ENCODE measurements at places on chromosomes 2 and 18.

DNA sequence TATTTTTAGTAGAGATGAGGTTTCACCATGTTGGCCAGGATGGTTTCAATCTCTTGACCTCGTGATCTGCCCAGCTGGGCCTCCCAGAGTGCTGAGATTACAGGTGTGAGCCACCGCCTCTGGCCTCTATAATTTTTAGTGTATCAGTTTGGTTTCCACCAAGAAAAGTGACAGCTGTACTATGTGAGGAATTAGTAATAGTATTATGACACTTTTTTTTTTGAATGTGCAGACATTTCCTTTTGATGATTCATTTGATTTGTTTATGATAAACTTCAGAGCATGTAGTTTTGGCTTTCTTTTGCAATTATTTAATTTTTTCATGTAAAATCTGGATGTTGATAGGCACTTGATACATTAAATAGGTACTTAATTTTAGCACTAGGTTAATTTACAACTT is 61.5 kb downstream of the PTPN4 start:
- DNase-seq: no peak

- no peak for DNase-seq
Observed at GRCh38 chr2:197894751-197895274, 90.4 kb downstream of the PLCL1 start.

GRCh38 chr2:31606509-31606908 is 25.8 kb upstream of the SRD5A2 start:
- DNase-seq: no peak

DNA sequence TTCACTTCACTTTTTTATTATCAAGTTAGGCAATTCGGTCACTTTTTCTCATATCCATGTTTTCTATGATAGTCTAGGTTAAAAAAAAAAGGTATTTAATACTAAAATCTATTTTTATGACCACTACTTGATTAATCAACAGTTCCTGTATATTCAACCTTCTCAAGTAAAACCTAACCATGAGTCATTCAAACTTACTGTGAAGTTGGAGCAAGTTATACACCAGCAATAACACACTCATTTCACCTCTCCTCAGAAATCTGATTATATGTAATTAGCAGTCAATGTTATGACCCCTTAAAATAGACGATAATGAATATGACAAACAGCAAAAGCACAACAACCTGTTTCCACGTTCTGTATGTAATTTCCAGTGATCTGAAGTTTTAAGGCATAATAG is 35.0 kb upstream of the ADAM17 start:
- no peak for DNase-seq

GRCh38 chr2:84991404-84992160 is 20.6 kb downstream of the KCMF1 start:
- DNase-seq: peak; percentile 96

DNA sequence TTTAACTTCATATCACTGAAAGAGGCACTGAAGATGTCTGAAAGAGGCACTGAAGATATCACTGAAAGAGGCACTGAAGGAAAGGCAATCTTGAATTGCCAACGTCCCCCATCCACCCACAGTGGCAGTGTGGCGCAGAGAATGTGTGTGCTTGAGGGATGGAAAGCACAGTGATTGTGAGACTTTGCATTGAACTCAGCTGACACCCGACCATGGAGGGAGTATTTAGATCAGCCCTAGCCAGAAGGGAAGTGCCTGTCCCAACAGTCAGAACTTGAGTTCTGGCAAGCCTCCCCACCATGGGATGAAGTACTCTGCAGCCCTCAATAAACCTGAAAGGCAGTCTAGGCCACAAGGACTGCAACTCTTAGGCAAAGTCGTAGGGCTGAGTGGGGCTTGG is 33.8 kb downstream of the MAP4K3 start:
- DNase-seq: no peak

- DNase-seq: no peak
Observed at GRCh38 chr2:174690026-174690425, 74.2 kb downstream of the CHRNA1 start.

- no peak for DNase-seq
Observed at GRCh38 chr18:30982285-30982992, 60.1 kb downstream of the DSC3 start.

DNA sequence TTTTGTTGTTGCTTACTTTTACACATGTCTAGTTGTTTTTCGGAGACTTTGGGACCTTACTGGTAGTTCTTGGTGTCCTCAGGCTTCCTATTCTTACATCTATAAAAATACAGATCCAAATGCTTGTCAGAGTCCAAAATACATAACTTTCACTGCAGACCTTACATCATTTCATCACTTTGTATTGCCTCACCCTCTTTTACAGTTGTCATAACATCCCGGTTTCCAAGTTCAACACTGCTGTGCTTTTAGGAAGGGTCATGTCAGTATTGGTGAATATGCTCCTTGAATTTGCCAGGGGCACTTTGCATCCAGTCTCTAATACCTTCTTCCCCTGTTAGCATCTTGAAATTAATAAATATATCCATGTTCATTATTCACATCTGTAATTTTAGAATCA is 518.2 kb upstream of the RAB12 start:
- no peak for DNase-seq

- DNase-seq: no peak
Observed at GRCh38 chr2:108450863-108451262, 1.9 kb downstream of the GCC2 start.

DNA sequence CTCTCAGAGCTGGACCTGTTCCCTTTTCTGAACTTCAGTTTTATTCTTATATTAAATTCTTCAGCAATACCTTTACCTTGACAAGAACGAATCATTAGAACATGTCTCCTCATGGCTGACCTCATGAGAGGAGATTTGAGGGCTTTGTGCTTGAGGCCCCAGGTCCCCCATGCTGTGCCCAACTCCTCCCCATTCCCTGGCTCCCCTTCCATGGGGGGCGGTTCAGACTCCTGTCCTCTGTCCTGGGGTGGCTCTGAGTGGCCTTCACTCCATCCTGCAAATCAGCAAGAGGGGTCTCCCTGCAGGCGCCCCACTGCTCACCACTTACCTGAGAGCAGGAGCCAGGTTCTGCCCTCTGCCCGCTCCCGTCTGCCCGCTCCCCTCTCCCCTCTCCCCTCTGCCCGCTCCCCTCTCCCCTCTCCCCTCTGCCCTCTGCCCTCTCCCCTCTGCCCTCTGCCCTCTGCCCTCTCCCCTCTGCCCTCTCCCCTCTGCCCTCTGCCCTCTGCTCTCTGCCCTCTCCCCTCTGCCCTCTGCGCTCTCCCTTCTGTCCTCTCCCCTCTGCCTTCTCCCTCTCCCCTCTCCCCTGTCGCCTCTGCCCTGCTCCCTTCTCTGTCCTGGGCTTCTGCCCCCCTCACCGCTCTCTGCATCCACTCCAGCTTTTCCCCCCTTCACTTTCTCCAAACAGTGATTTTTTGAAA is 98.7 kb upstream of the ALKAL2 start:
- DNase-seq: no peak

- DNase-seq: no peak
Observed at GRCh38 chr2:240959941-240960308, 38.5 kb upstream of the SNED1 start.

- DNase-seq: no peak
Observed at GRCh38 chr18:69689121-69689759, 258.4 kb downstream of the CD226 start.

- DNase-seq: no peak
Observed at GRCh38 chr2:86592547-86593230, 29.4 kb upstream of the CHMP3 start.

DNA sequence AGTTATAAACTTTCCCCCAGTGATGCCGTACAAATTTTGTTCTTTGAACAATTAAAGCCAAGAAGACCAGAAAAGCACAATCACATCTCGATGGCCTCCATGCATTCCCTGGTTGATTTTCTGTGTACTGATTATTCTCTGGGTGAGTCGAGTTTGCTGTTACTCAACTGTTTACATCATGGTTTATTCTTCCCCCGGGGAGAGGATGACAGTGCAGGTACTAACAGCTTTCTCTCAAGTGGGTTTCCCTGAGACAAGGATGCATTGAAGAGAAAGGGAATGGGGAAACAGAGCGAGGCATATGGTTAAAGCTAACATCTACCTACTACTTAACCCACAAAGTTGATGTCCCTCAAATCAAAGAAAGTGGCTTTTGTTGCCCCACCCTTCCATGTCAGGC is 410.8 kb upstream of the FANCL start:
- no peak for DNase-seq

DNA sequence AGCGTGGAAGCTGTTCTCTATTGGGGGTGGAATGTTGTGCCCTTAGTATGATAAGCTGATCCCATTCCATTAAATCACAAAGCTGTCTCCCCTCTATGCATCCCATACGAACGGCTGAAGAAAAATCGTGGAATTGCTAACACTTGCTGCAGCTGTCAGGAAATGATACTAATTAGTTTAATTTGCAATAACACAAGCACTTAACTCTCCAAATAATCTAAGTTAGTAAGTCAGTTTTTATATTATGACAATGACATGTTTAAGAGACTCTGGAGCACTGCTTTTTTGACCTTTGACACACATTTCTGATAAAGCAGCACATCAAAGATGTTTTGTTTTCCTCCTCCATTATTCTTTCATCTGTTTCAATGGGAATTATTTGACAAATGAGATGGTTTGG is 123.7 kb upstream of the SATB2 start:
- DNase-seq: no peak

DNA sequence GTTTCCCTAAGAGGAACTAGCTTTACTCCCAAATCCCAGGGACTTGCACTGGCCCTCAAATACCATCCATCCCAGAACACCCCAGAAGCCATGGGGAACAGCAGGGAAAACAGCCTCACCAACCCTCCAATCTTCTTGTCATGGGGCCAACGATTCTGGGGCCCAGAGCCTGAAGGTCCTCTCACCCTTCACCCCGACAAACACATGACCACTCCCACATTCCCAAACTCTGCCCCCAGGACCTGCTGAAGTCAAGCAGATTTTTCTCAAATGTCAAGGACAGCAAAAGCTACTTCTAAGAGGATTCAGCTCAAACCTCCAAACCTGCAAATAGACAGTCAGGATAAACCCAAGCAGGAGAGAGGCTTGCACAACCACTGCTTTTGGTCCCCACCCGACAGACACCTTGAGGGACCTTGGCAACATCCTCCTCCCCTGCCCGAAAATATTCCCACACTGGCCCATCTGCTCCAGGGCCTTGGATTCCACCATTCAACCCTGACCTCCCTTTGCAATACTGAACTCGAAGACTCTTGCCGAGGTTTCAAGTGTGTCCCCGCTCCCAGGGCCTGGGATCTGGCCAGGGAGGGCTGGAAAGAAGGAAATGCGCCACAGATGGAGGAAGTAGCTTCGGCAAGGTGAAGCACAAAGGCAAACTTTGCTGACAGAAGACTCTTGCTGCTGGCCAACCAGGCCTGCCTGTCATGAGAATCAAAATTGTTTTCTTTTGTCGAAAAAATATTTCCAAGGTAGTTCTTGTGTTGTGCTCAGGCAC is 143.3 kb downstream of the ZFP36L2 start:
- no peak for DNase-seq

GRCh38 chr2:120864981-120865380 is 129.3 kb downstream of the GLI2 start:
- no peak for DNase-seq

DNA sequence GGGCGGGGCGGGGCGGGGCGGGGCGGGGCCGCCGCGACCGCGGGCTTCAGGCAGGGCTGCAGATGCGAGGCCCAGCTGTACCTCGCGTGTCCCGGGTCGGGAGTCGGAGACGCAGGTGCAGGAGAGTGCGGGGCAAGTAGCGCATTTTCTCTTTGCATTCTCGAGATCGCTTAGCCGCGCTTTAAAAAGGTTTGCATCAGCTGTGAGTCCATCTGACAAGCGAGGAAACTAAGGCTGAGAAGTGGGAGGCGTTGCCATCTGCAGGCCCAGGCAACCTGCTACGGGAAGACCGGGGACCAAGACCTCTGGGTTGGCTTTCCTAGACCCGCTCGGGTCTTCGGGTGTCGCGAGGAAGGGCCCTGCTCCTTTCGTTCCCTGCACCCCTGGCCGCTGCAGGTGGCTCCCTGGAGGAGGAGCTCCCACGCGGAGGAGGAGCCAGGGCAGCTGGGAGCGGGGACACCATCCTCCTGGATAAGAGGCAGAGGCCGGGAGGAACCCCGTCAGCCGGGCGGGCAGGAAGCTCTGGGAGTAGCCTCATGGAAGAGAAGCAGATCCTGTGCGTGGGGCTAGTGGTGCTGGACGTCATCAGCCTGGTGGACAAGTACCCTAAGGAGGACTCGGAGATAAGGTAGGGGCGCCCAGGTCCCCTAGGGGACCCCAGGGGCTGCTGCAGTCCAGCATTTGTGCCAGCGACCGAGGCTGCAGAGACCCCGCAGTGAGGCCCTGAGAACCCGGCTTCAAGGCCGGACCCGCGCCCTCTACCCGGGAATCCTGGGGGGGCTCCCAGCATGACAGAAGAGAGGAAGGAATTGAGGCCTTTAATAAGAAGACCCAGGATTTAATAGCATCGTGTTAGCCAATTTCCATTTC is at the start of gene KHK:
KHK (plus strand) TSS at position 49 of the 870 bp plus-strand sequence; CDS start at position 537, 488 bp downstream.
- no peak for DNase-seq

DNA sequence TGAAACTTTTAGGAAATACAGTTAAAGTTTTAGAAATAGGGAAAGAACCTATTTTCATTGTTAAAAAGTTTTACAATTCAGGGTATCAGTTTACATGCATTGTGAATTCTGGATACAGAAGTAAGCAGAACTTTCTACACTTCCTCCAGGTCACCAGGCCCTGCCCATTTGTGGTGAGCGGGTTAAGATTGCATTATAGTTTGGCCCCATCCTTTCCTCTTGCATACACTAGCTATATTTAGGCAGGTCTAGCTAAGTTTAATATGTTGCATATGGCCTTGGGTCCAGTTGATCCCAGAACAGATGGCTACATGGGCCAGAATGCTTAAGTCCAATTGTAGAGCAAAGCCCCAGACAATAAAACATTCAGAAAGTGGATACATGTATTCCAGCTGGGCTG is 4.8 kb downstream of the VWA3B start:
- no peak for DNase-seq

- DNase-seq: no peak
Observed at GRCh38 chr18:72581976-72582375, 37.8 kb upstream of the CBLN2 start.

DNA sequence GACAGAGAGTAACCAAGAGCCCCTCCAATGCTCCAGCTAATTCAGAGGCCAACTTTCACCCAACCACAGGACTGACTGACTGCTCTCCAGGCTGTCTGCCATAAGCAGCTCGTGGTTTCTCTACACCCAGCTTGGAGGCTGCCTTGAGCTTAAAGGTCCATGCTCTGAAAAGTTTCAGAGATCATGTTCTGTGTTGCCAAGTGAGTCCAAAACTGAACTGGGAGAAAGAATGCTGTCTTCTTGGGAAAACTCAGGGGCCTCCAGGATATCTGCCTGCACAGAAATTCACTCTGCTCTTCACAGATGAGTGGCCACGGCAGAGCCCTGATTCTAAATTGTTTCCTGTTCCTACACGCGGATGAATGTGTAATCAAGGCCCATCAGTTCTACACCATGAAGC is 51.1 kb downstream of the LPIN2 start:
- no peak for DNase-seq

DNA sequence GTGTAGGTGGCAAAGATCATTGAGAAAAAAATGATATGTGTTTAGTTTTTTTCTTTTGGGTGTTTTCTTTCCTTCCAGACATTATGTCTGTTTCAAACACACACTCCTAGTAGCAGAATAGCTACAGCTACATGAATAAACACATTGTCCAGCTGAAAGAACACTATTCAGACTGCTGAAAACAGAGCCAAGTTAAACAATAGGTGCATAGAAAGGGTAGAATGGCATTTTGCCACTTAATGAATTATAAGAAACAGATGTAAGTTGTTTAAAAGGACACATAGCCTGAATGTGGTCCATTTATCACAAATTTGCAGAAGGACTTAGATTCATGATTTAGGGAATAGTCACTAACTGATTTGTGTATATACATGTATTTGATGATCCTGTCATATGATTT is 20.1 kb downstream of the CTLA4 start:
- no peak for DNase-seq
